ENCODE measurements at places on chromosomes 2 and 18.

DNA sequence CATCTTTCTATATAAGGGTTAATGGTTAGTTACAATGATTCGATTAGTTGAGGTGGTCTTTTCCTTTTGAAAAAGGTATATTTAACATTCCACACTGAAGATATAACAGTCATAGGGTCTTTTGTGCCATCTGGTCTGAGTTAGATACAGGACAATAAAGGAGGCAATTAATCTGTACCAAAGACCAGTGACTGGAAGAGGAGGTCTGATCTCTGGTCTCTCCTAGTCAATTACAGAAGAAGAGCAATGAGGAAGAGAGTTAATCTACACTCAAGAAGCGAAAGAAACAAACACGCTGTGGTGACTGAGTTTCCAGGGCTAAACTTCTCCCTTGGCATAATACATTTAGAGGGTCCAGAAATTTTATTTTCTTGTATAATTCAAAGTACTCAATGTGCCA lies 20.7 kb upstream of the RMDN2 start:
- DNase-seq, result no peak

GRCh38 chr18:60506190-60506589 lies 133.6 kb upstream of the MC4R start:
- no peak for DNase-seq

- no peak for DNase-seq
These were observed 45.3 kb downstream of the CD28 start for GRCh38 chr2:203751685-203752271.

GRCh38 chr2:164984428-164984827 lies 29.1 kb upstream of the SLC38A11 start:
- no peak for DNase-seq

GRCh38 chr2:26648516-26648915 lies 7.3 kb upstream of the CIB4 start:
- DNase-seq, result no peak

DNA sequence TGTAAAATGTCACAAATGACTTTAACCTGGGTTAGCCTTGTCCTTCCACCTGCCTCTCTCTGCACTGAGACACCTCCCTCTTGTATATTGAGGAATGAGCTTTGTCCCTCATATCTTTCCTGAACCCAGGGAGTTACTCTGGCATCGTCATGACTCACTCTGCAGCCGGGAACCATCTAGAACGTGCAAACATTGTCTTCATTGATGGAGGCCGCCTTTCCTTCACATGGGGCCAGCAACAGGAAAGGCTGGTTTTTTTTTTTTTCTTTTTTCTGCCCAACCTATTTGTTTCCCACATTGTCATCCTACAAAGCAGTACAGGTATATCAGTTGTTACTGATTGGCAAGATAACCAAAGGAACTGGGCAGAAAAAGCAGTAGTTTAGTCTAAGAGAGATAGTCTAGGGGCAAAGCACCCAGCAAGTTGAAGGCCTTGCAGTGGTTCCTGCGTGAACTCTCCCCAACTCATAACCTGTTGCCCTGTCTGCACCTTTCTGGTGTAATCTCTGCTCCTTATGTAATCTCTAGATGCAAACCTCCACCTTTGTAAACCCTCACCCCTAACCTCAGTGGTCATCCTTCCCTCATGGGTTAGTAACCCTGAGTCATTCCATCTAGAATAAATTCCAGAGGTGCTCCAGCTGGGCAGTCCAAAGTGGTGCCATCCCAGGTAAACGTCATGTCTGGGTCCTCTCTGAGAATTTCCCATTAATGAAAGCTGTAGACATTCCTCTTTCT lies 38.3 kb downstream of the SLC40A1 start:
- no peak for DNase-seq

- no peak for DNase-seq
These were observed 33.3 kb upstream of the KLF11 start for GRCh38 chr2:10009811-10010781.

GRCh38 chr18:32175265-32175664 lies 14.6 kb upstream of the MEP1B start:
- DNase-seq, result no peak

- DNase-seq, result no peak
These were observed 162.2 kb upstream of the BCL2L11 start for GRCh38 chr2:110958346-110959119.

GRCh38 chr18:62339106-62339988 lies 14.2 kb downstream of the TNFRSF11A start:
- no peak for DNase-seq

- DNase-seq, result no peak
These were observed 18.4 kb upstream of the MTERF4 start for GRCh38 chr2:241120440-241120839.

DNA sequence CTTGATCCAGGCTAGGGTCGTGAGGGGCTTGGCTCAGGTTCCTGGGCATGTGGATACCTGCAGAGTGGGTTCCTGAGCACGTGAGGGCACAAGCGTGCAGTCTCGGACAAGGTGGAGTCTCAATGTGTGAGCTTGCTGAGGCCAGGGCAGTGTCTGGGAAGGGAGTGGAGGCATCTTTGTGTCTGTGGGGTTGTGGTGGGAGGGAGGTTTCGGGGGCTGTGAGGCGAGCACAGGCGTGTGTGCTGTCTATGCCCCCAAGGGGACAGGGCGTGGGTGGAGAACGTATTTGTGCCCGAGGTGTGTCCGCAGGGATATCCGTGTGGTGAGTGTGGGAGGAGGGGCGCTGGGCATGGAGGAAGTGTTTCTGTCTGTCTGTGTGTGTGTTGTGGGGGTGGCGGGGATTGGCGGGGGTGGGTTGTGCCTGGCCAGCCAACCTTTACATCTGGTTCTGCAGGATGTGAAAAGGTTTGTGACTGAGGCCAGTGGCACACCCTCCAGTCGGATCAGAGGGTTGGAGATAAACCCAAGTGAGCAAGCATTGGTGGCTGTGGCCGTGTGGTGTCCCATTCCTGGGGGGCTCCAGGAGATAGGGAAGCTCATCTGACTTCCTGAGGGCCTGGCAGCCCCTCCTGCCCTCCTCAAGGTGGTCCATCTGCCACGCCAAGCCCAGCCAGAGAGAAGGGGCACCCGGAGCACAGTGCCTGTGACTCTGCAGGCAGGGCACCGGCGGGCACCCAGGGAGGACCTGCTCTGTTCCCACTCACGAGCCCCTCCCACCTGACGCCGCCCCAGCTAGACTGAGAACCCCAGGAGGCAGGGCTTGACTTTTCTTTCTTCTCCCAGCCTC lies 57.1 kb downstream of the ZFP36L2 start:
- DNase-seq, result peak; percentile 82

- no peak for DNase-seq
These were observed 62.0 kb upstream of the FZD5 start for GRCh38 chr2:207831584-207832248.

- no peak for DNase-seq
These were observed 1.4 kb downstream of the REEP1 start for GRCh38 chr2:86335865-86336674.

GRCh38 chr2:186605041-186605440 lies 15.2 kb downstream of the ITGAV start:
- no peak for DNase-seq

- no peak for DNase-seq
These were observed 1469.7 kb upstream of the PIK3C3 start for GRCh38 chr18:40485318-40485717.

DNA sequence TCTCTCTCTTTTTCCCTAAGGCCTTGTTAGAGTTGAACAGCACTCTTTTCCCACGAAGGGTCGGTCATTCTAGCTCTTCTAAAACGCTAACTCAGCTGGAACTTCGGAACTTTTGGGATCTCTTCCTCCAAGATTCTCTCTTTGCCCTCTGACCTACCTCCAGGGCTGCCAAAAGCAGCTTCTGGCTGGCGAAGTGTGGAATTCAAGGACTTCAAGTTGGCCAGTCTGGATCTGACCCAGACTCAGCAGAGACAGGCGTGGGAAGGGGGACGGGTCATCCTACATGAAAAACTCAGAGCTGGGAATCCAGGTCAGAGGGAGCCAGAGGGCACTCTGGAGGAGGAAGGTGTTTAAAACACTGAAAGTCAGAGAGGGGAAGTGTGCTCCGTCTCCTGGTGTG lies 305.5 kb upstream of the HDAC4 start:
- no peak for DNase-seq

- no peak for DNase-seq
These were observed 108.0 kb downstream of the SLC8A1 start for GRCh38 chr2:40343902-40344301.

- no peak for DNase-seq
These were observed 442.3 kb downstream of the GRB14 start for GRCh38 chr2:164178835-164179465.

DNA sequence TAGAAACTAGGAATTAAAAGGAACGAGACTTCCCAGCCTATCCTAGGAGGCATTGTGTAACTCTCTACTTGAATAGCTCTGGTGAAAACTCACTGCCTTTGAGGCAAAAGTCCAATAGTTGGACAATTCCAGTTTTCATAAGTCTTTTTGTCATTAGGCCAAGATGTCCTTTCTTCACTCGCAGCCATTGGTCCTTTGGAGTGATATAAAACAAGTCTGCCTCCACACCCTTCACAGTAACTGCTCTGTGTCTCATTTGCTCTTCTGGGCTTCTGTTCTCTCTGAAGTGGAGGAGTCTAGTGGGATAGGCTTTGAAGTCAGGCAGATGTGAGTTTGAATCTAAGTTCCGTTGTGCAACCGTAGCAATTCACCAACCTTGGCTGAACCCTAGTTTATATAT lies 28.2 kb downstream of the ANTXR1 start:
- DNase-seq, result no peak

GRCh38 chr2:20596973-20597859 lies 53.7 kb downstream of the HS1BP3 start:
- DNase-seq, result no peak

GRCh38 chr18:70301667-70302066 lies 12.8 kb downstream of the SOCS6 start:
- no peak for DNase-seq

DNA sequence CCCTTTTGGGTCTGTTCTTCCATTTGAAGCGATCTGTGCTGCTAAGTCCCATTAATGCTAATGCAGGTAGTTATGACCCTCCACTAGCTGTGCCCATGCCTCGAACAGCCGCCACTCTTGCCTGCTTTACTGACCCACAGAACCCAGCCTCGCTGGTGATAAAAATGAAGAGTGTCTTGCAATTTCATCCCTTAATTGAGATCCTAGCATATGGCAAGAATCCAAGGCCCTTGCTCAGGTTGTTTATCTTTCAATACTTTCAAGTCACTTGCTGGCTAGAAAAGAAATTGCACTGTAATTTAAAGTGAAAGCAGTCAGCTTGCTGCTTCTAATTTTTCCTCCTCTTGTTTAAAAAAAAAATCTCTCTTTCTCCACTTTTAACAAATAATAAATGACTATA lies 73.6 kb downstream of the ZNF521 start:
- no peak for DNase-seq

Measured in GDM1 (cell line).